ENCODE measurements at places on chromosomes 4 and X.

GRCh38 chr4:15577508-15577907 is 77.6 kb downstream of the FBXL5 start:
- no peak for DNase-seq

GRCh38 chr4:38195486-38195885 is 235.3 kb downstream of the PTTG2 start:
- DNase-seq = no peak

DNA sequence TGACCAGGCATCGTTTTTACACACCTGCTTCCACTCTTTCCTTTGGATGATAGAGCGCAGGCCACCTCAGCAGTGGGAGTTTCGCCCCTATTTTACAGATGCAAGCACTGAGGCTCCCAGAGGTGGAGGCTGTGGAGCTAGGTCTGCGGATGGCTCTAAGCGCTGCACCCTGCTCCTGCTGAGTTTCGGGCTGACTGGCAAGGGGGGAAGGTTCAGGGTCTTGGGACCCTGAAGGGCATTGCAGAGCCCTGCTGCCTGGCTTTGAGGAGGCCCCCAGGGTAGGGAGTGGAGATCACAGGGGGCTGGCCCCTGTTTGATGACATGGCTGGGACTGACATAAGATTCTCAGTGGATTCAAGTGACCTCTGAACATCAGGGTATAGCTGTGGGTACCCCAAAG is 62.8 kb upstream of the NKX1-1 start:
- DNase-seq = no peak

- DNase-seq = no peak
These were observed 77.4 kb downstream of the PLAC1 start for GRCh38 chrX:134580907-134581306.

DNA sequence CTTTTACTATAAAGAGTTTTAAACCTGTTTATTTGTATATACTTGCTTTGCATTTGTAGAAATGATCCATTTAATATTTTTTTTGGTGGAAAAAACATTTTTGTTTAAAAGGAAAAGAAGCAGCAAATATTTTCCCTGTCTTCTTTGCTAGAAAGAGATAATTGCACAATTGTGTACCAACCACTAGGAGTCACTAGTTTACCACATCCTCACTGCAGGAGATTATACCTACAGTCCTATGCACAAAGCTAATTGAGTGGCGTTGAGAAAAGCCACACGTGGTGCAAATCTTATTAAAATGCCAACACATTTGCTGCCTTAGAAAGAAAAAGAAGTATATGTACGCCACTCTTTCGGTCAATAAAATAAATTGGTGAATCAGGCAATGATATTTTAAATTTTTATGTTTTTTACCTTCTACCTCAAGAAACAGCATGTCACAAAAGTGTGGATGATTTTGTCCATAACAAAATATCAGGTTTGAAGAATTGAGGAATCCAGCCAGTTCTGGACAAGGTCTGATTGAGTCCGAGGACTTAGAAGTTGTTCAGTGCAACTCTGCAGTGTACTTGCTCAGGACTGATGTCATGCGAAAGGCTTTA is 102.9 kb downstream of the GRXCR1 start:
- no peak for DNase-seq

DNA sequence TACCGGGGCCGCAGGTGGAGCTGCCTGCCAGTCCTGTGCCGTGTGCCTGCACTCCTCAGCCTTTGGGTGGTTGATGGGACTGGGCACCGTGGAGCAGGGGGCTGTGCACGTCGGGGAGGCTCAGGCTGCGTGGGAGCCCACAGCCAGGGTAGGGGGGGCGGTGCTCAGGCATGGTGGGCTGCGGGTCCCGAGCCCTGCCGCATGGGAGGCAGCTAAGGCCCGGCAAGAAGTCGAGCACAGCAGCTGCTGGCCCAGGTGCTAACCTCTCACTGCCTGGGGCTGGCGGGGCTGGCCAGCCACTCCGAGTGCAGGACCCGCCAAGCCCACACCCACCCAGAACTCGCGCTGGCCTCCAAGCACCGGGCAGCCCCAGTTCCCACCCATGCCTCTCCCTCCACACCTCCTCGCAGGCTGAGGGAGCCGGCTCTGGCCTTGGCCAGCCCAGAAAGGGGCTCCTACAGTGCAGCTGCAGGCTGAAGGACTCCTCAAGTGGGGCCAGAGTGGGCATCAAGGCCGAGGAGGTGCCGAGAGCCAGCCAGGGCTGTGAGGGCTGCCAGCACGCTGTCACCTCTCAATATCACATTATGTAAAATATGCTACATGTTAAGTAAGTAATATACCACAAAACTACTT is 104.1 kb downstream of the COX7B2 start:
- no peak for DNase-seq

- no peak for DNase-seq
These were observed 60.7 kb downstream of the PPP3CA start for GRCh38 chr4:101286663-101287062.

DNA sequence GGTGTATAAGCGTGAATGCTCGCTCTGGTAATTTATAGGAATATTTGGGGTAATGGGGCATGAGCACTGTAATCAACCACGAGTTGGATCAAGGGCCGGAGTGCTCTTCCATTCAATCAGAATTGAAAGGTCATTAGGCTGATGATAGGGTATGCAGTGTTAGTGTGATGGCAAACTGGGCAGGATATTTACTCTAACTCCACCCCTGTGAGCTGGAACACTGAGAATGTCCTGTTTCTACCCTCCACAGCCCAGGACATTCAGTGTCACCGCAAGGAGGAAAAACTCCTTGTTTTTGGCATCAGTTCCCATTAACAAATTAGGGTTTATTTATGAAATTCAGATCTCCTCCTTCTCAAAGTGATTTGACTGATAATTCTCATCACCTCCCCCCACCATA is 137.8 kb downstream of the HS6ST2 start:
- DNase-seq = no peak

GRCh38 chrX:53483838-53484405 is 49.8 kb upstream of the HSD17B10 start:
- DNase-seq = no peak

GRCh38 chrX:44267116-44267515 is 76.4 kb downstream of the EFHC2 start:
- no peak for DNase-seq

DNA sequence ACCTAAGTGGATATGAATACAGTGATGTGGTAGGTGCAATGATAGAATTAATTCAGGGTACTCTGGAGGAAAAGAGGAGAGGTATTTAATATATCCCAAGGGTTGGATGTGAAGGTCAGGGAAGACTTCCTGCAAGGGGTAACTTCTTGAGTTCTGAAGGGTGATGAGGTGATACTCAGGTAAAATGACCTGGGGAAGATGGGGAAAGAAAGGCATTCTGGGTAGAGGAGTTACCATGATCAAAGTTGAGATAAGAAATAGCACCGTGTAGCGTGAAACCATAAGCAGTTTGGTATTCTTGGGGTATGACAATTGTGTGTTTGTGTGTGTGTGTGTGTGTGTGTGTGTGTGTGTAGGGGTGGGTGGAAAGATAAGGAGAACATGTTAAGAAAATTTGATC is 270.4 kb upstream of the LCORL start:
- no peak for DNase-seq

DNA sequence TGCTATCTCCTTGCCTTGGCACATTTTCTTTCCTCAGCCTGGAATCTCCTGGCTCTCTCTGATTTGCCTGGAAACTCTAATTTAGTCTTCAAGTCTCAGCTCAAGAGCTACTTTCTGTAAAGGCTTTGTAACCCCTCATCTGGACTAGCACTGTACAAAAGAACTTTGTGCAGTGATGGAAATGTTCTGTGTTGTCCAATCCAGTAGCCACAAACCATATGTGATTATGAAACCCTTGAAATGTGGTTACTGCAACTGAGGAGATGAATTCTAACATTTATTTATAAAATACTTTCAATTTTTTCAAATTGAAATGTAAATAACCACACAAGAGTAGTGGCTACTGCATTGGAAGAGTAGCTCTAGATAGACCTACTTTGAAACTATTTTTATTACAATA is 66.6 kb upstream of the HS3ST1 start:
- DNase-seq = no peak

- no peak for DNase-seq
These were observed 39.0 kb downstream of the ENPEP start for GRCh38 chr4:110514889-110515479.

GRCh38 chr4:182764642-182765041 is 152.5 kb downstream of the DCTD start:
- no peak for DNase-seq

- no peak for DNase-seq
These were observed 55.6 kb upstream of the SPP1 start for GRCh38 chr4:87919941-87920340.

- DNase-seq = no peak
These were observed 27.2 kb downstream of the SPRY1 start for GRCh38 chr4:123423819-123424218.

GRCh38 chr4:158327525-158327924 is 117.2 kb downstream of the TMEM144 start:
- DNase-seq = no peak
